ENCODE measurements at places on chromosomes 1 and 21.

DNA sequence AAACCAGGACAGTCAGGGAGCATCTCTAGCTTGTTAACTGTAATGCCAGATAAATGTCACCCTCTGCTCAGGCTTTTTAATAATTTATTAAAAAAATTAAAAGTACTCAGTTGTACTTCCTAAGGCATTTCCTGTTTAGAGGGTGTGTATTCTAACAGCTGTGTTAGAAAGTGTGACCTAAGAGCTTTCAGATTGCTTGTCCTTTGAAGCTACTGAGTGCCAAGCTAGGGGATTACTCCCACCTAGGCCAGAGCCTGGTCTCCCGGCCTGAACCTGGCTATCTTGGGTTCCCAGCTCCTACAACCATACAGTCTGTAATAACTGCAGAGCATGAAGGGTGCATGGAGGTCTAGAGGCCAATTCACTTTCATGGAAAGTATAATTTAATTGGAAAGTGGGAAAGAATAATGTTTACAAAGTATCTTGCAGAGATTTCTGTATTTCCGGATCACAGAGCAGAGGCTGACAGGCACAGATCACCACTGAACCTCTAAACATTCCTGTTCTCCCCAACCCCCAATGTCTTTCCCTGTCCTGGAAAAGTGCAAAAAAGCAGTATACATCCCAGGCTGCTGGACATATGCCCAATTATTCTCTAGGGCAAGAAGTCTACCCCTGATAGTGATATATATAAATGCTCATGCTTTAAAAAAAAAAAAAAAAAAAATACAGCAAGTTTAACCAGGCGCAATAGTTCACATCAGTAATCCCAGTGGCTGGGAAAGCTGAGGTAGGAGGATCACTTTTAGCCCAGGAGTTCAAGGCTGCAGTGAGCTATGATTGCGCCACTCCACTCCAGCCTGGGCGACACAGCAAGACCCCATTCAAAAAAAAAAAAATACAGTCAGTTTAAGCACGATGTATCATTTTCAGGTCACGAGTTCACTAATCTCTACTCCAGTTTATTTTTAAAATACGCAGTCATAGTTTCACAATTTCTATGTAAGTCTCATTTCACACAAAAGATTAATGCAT lies 36.7 kb upstream of the RAP1A start:
- no peak for DNase-seq

DNA sequence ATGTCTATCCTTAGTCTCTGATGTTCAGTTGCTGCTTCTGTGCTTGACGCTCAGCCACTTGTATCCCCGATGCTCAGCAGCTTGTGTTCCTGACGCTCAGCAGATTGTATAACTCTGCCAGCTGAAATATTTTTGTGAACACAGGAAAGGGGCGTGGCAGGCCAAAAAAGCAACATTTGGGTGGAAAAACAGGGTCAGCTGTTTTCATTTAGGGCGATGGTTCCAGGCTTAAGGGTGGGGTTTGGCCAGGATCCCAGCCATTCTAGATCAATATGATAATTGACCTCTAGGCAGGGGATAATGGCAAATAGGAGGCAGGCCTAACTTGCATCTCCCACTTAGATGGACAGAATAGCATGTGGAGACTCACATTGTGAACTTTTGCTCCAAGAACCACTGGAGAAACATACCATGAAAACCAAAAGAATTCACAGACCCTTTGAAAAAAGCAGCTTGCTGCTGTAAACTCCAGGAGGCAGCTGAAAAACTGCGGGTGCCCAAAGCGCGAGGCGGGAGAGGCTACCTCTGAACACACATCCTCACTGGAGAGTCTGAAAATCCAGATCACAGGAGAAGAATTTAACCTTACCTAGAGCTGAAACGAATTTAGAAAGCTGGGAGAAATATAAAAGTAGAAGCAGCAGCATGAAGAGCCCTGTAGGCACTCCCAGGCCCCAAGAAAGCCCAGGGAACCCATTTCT lies 58.3 kb downstream of the ZNF648 start:
- DNase-seq, result no peak

GRCh38 chr1:60911966-60912697 lies 170.2 kb upstream of the NFIA start:
- DNase-seq, result no peak

DNA sequence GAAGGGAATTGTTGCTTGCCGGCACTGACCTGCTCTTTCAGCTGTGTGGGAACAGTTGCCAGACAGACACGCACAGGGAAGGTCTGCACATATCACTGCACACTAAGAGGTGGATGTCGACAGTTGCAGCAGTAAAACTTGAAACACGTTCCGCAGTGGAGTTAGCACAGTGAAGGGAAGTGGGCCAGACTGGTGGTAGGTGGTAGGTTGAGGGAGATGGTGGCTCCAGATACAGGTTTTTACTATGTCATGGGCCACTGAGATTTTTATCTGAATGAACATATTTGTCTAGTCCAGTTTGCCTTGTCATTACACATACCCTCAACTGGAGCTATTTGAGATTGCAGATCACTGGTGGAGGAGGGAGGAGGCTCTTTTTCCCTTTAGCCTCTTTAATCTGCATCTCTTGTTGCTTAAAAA lies 13.5 kb downstream of the MRPS6 start:
- no peak for DNase-seq

GRCh38 chr1:156368157-156368658 lies 803 bp upstream of the RHBG start:
- DNase-seq, result no peak

- no peak for DNase-seq
Measured at GRCh38 chr1:14602136-14602535, 3.7 kb downstream of the KAZN start.

DNA sequence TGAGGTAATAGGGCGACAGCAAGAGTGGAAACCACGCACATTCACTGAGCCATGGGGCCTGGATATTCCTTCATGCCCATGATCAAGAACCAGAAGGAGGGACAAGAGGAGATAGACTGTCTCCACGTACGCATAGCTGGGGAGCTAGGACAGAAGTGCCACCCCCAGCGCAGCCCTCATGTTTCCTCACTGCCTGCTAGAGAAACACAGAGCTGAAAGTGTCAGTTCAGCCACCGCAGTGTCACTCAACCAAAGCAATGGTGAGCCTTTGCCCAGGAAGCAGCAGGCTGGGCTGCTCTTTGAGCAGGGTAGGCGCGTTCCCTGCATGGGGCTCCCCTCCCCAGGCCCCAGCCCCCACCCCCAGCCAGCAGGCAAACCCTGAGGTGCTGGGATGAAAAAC lies 68.5 kb downstream of the STUM start:
- DNase-seq, result no peak

GRCh38 chr1:235657747-235658526 lies 8.4 kb upstream of the GNG4 start:
- no peak for DNase-seq

DNA sequence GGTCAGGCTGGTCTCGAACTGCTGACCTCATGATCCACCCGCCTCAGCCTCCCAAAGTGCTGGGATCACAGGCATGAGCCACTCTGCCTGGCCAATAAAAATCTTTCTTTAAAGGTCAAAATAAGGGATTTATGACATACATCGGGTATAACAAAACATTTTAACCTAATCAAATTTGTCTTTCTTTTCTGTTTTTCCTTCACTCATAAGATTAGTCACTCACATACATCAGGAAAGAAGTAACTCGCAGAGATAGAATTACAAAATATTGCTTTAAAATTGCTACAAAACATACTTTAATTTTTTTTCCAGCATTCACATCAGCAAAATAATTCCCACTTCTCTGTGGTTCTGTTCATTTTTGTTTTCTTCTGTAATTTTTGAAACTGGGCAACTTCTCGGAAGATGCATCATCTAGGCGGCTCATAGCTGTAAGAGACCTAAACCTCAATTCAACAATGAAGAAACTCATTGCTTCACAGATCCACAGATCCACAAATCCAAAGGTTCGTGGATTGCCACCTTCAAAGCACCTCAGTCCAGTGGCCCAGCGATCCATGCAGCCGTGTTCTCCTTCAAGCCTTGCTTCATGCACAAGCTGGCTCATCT lies 39.7 kb downstream of the NEK2 start:
- DNase-seq, result no peak

- DNase-seq, result no peak
Measured at GRCh38 chr1:23101101-23101827, 67.4 kb downstream of the LUZP1 start.

- DNase-seq, result no peak
Measured at GRCh38 chr1:176557543-176558258, 94.7 kb downstream of the PAPPA2 start.

DNA sequence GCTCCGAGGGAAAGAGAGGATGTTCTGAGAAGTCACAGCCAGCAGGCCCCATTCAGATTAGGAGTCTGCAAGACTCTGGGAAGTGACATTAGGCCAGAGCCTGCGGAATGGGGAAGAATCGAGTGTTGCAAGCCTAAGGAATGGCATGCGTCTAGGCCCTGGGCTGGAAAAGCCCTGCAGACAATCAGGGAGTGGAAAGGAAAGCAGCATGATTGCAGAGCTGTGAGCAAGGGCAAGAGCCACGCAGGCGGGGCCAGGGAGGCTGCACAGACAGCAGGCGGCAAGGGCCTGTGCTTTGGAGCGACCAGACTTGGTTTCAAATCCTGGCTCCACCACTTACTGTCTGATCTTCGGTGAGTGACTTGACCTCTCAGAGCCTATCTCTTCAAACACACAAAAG lies 118.2 kb downstream of the RRAGC start:
- DNase-seq, result no peak

DNA sequence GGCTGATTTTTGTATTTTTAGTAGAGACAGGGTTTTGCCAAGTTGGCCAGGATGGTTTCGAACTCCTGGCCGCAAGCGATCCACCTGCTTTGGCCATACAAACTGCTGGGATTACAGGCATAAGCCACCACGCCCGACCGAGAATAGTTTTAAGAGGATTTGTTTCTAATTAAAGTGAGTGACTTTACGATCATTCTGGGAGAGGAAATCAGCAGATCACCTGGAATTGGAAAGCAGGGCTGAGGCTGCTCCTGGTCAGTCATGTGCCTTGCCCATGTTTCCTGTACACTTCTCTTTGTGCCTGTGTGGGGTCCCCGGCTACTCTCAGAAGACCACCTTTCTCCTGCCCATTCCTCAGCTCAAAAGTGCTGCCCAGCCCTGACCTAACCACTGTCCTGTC lies 33.9 kb downstream of the ZBTB8B start:
- DNase-seq, result no peak

- no peak for DNase-seq
Measured at GRCh38 chr1:905811-906599, 17.7 kb upstream of the SAMD11 start.

- DNase-seq, result no peak
Measured at GRCh38 chr1:170075186-170075585, 691 bp upstream of the KIFAP3 start.

DNA sequence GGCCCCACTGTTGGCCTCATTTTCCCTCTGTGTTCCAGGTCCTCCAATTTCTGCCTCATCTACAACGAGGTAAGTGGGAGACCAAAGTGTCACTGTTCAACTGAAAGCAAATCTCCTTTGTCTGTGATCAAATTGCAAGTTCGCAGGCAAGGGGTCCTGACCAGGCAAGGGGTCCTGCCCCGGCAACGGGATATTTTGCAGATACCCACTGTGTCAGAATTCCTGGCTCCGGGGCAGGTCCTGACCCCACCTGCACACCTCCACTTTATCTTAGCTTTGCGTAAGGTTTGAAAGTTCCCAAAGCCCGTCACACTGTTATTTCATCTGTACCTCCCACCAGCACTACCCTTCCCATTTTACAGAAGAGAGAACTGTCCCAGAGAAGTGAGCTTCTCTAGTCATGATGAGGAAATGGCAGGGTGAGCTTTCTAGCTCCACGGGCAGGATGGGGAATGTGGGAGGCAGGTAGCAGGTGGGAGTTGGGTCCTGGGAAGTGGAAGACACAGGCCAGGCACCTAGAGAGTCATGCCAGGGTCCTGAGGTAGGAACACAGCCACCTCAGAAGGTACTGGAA lies 32.0 kb upstream of the CSF1 start:
- no peak for DNase-seq

DNA sequence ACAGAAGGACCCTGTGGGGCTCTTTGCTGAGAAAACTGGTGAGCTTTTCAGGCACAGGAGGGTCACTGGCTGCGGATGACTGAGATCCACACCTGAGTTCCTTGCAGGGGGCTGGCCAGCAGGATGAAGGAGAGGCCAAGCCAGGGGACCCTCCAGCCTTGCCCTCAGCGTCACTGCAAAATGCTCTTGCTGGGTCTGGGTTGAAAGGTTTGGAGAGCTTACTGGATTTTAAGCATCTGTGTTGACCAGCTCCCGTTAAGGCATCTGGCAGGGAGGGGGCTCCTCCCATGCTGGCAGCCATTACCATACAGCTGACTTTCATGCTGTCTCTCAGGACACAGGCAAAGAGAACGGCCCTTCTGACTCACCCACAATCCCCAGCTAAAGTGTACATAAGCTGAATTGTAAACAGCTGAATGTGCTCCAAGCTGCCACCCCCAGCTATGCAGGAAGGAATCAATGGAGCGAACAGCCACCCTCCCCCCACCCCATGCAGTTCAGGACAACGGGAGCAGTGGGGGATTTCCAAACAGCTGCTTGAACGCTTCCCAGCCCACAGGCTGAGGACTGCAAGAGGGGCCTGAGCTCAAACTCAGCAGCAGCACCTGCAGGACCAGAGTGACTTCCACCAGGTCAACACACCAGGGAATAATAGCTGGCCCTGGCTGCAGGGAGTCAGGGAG lies 21.3 kb upstream of the A3GALT2 start:
- no peak for DNase-seq

DNA sequence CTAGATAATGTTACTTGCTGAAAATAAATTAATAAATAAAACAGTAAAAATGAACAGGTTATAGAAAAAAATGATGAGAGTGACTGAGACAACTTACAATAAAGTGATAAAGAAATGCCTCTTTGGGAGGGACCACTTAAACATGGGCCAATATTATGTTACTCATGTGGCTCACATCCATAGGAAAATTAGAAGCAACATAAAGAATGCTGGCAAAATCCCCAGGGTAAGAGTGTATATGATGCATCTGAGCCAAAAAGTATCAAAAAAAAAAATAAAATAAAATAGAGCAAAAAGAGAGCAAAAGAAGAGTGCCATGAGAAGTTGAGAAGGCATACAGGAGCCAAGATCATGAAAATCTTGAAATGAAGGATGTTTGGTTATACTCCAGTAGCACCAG lies 818.0 kb downstream of the LTN1 start:
- no peak for DNase-seq

DNA sequence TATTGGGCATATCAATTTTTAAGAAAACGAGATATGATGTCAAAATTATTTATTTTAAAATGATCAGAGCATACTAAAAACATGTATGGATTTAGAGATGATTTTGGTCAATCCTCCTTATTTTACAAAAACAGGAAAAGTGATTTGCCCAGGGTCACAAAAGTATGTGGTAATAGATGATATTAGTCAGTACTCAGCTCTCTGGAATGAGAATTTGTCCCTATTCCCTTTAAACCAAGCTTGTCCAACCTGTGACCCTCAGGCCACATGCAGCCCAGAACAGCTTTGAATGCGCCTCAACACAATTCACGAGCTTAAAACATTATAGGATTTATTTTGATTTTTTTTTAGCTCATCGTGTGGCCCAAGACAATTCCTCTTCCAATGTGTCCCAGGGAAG lies 104.7 kb downstream of the AKT3 start:
- no peak for DNase-seq
